ENCODE measurements at places on chromosomes 7 and 10.

DNA sequence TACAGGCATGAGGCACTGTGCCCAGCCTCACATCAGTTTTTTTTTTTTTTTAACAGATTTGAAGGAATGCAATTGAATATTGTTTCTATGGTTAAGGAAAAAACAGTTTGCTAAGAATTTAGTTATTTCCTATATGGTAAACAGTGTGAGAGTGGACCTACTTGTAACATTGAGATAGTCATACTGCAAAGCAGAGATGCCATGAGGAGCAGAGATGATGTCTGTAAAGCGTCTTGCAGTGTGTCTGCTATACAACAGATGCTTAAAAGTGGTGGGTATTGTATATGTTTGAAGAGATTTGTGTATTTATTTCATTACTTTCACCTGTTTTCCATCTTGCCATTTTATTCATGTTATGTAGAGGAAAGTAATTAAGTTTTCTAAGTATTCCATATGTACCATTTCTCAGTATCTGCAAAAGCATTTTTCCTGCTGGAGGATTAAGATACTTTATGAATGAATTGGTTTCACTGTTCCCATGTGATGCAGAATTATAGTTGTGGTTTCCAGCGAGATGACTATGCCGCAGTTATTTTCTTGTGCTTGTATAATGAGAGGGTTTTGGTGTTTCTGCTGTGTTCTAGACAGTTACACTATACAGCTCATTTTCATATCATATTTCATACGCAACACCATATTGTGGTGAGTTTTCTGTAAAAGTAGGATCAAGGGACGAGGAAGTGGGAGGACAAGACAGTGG lies 26.6 kb downstream of the TET1 start:
- no peak for DNase-seq

- no peak for DNase-seq
Observed at GRCh38 chr10:62388328-62388727, 14.2 kb downstream of the ZNF365 start.

DNA sequence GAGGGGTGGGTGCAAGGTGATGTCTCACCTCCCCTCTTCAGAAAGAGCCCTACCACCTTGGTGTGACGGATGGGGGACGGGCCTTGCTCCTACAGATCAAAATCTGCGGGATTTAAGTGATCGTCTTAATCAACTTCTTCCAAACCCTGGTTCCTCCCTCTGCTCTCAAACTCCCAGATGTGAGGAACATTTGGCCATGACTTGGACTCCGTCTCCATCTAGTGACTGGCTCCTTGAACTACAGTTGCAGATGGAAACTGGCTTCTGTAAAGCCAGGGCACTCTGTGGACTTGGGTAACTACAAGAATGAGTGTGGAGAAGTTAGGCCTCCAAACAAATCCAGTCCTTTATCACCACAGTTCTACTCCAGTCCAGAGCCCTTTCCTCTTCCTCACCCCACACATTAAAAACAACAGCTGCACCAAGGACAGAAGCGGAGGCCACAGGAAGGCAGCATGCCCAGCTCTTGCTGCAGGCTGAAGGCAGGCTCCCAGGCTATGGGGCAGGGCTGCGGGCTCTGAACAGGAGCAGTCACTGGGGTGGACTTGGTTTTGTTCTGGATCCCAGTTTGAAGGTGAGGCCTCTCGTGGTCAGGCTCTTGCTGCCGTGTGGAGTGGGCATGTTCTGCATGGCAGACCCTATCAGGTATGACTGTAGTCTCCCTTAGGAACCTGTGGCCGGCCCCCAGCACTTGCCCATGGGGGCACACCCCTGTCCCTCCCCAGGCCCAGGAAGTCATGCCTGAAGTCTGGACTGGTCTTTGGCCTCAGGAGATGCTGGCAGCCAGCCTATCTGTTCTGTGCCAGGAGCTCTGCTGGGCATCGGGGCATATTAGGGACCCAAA lies 79.4 kb downstream of the VWC2 start:
- no peak for DNase-seq

- DNase-seq = no peak
Observed at GRCh38 chr10:64096941-64097340, 575.7 kb downstream of the REEP3 start.

DNA sequence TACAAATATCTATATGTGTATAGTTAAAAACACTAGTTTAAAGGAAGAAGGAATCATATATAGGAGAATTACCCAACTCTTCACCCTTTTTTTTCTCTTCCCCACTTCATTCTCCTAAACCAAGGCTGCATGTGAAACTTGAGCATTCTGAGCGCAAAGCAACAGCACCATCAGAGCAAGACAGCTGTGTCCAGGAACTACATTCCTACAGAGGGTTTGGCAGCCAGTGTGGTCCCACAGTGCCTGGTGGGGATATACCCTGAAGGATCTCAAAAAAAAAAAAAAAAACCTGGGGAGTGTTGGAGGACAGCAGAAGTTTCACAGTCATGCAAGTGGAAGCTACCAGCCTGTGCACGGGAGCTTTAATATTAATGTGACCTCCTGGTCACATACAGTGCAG lies 310.4 kb downstream of the CTNNA3 start:
- DNase-seq = no peak

DNA sequence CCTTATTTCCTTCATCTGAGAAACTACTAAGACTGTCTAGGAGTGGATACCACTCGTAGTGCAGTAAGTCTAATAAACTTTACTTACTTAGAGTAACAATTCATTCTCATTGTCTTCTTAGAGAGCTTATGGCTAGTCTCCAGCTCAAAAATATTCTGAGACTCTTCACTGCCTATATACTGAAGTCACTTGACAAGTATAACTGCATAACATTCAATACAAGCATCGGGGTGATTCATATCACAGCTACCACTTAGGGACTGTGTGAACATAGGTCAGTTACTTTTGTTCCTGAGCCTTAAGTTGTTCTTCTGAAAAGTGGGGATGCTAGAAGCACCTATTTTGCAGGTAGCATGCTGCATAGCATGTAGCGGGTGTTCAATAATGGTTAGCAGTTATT lies 111.0 kb downstream of the HTR7 start:
- DNase-seq = no peak
